NCI-H1417 treated with DMSO at 0.1 percent for 48 hours (cell line): ENCODE measurements at places on chromosomes 13 and 19.

DNA sequence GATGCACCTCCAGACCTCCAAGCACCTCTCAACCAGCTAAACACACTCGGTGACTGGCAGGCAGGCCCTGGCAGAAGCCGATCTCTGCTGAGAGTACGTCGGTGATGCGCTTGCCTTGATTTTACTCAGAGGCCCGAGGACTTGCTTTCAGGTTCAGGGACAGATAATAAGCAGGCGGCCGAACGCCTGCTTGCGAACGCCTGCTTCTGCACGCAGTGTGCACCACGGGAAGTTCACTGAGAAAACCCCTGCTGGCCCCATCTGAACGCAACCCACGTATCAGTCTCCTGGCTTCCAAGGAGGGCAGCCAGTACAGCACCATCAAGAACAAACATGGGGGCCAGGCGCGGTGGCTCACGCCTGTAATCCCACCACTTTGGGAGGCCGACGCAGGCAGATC is 108.0 kb downstream of the STK24 start:
- no peak for DNase-seq

- no peak for DNase-seq
Measured at GRCh38 chr13:98515818-98516465, 61.0 kb downstream of the STK24 start.

DNA sequence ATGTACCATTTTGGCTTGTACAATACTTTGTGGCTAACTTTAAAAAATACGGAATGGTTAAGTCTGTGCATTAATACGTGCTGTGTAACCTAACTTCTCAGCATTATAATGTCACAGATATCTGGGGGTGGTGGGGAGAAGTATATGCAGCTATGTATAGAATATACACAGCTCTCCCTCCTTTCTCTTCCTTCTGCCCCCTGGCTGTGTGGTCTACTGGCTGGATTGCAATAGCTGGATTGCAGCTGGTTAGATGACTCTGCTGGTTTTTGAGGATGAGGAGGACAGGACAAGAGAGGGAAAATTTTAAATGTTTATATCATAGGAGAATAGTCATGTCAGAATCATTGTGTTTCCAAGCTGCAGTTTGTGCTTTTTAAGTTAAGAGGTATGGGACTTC is 9.7 kb downstream of the RNASEH2B start:
- no peak for DNase-seq

DNA sequence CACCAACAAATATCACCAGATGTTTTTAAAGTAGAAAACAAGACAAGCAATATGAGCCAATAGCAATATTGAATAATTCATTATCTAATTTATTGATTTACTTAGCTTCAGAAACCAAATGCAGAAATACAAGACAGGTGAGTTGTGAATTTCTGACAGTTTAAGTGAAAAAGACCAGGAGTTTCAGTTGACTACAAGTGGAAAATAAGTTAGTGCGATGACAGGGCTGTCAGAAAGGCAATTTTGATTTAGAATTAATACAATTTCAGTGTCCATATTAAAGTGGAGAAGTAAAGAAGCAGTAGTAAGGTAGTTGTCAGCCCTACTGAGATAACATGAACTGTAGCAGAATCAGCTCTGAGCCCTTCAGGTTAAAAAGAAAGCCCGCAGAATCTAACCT is 1066.7 kb upstream of the ATXN8OS start:
- DNase-seq = no peak

- DNase-seq = no peak
Measured at GRCh38 chr13:75331792-75332349, 150.1 kb downstream of the TBC1D4 start.

- DNase-seq = no peak
Measured at GRCh38 chr19:32471095-32471494, 65.5 kb downstream of the DPY19L3 start.
